T-helper 1 cell (primary cell): ENCODE measurements at places on chromosomes 2 and 18.

DNA sequence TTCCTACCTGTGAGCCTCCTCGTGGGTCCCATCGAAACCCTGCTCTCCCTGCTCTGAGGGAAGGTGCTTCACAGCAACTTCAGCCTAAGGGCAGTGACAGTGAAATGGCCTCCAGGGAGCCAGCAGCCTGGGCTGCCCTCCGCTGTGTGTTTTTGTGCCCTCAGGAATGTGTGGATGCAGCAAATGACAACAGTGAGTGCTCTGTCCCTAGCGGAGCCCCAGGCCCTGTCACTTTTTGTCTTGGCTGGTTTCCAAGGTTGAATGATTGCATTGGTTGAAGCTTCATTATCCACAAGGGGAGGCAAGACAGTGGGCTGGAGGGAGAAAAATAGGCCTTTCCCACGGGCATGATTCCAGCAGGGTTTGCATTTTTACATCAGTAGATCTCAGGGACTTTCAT lies 42.9 kb downstream of the STON1 start:
- DNase-seq = no peak

GRCh38 chr18:56235071-56235470 lies 403.3 kb downstream of the TXNL1 start:
- no peak for DNase-seq

- no peak for DNase-seq
Observed at GRCh38 chr2:24153478-24153877, 21.4 kb upstream of the FAM228A start.

DNA sequence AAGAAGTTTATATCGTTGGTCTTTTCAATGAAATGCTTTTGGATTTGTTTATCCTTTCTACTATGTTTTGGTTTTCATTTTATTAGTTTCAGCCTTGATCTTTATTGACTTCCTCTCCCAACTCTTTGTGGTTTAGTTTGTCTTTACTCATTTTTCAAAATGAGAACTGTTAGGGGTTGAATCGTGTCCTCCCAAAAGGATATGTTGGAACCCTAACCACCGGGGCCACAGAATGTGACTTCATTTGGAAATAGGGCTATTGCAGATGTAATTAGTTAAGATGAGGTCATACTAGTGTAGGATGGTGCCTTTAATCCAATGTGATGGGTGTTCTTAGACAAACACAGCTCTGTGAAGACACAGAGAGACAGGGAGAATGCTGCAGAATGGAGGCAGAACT lies 60.4 kb upstream of the IL1R2 start:
- no peak for DNase-seq

DNA sequence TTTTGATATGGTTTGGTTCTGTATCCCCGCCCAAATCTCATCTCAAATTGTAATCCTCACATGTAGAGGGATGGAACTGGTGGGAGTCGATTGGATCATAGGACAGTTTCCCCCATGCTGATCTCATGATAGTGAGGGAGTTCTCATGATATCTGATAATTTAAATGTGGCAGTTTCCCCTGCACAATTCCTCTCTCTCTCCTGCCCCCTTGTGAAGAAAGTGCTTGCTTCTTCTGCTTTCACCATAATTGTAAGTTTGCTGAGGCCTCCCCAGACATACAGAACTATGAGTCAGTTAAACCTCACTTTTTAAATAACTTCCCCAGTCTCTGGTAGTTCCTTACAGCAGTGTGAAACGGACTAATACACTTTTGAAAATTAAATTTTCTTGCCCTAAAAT lies 12.3 kb upstream of the KCNJ3 start:
- no peak for DNase-seq

GRCh38 chr2:6626401-6627012 lies 239.2 kb downstream of the CMPK2 start:
- no peak for DNase-seq

DNA sequence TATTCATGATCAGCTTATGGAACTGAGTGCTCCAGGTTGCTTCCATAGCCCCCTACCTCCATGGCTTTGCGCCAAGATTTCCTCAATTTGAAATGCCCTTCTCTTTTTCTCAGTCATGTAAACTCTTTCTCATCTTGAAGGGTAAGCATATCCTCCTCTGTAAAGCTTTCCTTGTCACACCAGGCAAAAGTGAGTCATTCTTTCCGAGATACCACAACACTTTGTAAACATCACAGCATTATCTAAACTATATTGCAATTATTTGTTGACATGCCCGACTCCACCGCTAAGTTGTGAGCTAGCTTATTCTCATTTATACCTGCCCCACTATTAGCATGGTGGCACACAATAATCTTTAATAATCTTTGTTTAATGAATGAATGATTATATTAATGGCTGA lies 419.5 kb upstream of the CHST9 start:
- DNase-seq = no peak

DNA sequence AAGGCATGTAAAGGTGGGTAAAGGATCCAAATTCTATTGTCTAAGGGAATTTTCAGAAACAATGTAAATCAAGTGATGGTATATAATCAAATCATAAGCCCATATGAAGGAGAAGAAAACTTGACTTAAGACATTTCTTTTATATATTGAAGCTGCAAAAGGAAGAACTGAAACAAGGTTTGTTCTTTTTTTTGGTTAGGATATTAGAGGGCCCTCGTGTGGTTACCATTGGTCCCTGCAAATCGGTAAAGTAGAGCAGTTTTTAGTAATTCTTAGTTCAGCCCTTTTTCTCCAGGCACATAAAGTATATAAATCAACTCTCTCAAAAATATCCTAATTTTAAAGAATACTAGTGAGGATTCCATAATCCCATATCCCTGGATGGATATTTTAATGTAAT lies 105.6 kb upstream of the STK17B start:
- no peak for DNase-seq

DNA sequence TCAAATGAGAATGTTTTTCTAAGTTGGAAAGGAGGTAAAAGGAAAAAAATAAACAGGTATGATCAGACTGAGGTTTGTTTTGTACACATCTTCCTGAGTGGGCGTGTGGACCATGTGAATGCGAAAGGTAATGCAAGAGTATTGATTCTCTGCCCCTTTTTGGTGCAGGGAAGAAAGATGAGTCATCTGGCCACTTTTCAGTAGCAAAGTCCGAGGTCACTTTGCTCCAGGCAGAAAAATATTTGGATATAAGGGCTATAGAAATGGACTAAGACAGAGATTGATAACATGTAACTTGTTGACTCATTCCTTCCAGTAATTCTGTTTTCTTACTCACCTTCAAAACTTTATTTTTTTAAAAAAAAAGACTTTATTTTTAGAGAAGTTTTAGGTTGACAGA lies 130.5 kb downstream of the DSEL start:
- DNase-seq = no peak

- no peak for DNase-seq
Observed at GRCh38 chr2:68134554-68134953, 23.1 kb upstream of the PNO1 start.
